GM12892 (cell line): ENCODE measurements at places on chromosomes 16 and 17.

DNA sequence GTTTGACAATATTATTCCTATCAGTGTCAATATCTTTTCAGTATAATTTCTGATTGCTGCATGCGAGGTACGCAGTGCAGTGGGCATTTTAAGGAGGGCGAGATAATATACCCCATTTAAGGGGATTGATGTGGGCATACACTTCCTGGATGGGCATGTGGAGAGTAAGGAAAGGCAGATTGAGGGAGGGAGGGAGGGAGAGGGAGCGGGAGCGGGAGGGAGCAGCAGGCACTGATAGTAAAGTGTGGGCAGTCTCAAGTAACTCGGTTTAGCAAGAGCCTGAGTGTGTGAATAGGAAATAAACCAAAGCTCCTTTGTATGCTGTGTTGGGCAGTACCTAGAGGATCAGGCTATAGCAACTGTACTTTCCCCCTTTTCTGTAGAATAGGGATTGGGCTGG lies 5.1 kb downstream of the BPTF start:
- DNase-seq: no peak

DNA sequence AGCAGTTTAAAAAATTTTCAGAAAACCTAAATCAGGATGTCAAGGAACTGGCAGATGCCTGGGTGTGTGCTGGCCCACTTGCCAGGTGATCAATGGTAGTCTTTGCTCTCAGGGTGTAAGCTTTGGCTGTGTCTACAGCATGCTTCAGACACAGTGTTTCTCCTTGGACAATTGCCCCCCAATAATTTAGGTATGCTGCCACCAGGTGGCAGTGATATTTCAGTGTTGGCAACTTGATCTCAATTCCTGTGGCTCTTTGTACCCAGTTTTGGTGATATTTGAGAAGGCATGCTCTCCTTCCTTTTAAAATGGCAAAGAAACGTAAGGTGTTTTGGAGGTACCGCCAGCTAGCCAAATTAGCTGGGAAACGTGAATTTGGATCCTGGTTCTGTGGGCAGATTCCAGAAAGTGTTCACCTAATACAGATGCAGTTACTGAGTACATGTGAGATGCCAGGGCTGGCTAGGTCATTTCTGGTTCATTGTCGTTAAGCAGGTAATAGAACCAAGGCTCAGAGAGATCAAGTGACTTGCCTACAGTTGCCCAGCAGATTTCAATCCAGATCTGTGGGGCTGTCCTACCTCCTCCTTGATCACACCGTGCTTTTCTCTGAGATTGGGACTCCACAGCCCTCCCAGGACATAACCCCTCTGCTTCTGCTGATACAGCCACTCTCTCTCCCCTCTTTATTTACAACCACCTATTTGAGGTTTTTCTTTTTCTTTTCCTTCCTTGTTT lies 155.6 kb upstream of the PLCG2 start:
- no peak for DNase-seq

- no peak for DNase-seq
Observed at GRCh38 chr17:76789235-76789788, 51.4 kb downstream of the MFSD11 start.

GRCh38 chr16:29148867-29149272 lies 164.0 kb downstream of the LAT start:
- DNase-seq: no peak

- DNase-seq: no peak
Observed at GRCh38 chr16:5653789-5654188, 556.2 kb upstream of the EEF2KMT start.

DNA sequence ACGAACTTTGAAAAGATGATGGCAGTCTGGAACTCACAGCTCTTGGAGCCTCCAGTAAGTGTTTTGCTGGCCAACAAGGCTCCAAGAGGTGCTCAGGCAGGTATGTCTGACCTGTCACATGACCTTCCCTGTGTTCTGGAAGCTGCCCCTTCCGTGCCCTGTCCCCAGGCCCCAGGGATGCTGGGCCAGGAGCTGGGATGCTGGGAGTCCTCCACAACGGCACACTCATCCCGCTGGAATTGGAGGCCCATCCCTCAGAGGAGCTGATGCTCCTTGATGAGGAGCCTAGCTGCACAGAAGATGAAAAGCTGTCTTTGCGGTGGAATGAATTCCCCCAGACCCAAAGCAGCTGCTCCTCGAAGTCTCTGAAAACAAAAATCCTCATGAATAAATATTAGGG lies 47.8 kb downstream of the HOXB1 start:
- no peak for DNase-seq

DNA sequence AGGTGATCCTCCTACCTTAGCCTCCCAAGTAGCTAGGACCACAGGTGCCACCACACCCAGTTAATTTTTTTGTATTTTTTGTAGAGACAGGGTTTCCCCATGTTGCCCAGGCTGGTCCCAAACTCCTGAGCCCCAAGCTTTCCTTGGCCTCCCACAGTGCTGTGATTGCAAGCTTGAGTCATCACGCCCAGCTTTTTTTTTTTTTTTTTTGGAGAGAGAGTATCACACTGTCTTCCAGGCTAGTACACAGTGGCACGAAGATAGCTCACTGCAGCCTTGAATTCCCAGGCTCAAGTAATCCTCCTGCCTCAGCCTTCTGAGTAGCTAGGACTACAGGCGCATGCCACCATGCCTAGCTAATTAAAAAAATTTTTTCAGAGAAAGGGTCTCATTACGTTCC lies 27.2 kb downstream of the HEATR9 start:
- no peak for DNase-seq

DNA sequence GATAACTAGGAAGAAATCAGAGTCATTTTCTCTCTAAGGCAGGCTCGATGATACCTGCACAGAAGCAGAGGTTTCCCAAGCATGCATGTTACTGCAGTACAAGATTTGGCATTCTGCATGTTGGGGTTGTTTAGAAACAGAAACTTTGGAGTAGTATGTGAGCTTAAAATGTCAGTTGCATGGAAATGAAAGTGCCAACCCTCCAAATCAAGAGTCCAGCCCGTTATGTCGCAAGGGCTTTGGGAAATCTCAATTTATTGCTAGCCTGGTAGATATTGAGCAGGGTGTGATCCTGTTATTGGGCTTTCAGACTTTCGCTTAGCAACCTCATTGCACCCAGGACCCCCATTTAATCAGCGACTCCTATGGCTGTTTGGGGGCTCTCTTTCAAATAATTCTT lies 490.8 kb downstream of the MAF start:
- DNase-seq: no peak

GRCh38 chr16:78448658-78449271 lies 349.3 kb downstream of the WWOX start:
- DNase-seq: no peak

- no peak for DNase-seq
Observed at GRCh38 chr16:67710607-67711006, 8.5 kb downstream of the GFOD2 start.

- DNase-seq: no peak
Observed at GRCh38 chr16:27324851-27325301, 11.1 kb downstream of the IL4R start.

GRCh38 chr17:50171371-50172071 lies 5.7 kb downstream of the SGCA start:
- DNase-seq: no peak

DNA sequence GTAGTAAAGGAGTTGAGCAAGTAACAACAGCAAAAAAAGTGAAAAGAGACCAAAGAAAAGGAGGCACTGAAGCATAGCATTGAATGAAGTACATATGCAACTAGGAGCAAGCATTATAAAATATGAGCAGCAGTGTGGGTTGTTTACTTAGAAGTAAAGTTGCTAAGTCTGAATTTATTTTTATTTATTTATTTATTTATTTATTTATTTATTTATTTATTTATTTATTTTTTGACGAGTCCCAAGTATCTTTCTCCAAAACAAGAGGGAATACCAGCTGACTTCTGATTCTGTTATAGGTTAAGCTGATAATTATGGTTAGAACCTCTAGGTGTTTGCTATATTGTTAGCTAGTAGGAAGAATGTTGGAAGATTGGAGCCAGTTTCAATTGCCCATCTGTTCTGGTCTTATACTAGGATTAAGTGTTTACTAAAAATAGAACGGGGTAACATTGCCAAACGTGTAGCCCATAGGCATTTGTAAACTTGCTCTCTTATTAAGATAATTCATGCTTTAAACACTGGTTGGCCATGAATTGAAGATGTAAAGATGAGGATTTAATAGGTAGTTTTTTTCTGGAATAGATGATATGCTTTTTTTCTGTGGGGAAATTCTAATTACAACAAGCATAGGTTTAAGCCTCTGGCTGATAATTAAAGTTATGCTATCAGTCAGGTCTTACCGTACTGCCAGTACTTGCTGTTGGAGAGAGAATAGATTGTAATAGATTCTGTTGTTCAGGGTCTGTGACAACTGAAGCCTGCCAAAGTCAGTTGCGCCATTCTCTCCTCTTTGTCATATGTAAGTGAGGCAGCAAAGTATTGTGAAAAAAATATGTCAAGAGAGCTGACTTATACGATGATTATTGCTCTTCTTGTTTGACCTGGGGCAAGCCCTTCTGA lies 66.7 kb downstream of the PPM1E start:
- DNase-seq: no peak

DNA sequence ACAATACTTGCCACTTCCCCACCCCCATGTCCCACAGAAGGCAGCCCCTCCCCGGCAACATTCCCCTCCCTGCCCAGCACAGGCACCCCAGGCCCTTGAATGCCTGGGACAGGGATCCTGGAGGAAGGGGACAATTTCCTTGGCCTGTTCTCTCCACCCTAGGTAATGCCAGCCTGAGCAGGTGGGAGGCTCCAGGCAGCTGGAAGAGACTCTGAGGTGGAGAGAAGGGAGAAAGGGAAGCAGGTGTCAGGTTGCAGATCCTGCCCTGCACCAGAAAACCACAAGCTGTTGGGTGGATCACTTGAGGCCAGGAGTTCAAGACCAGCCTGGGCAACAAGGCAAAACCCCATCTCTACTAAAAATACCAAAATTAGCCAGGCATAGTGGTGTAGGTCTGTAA lies 8.9 kb downstream of the MPP2 start:
- DNase-seq: no peak

DNA sequence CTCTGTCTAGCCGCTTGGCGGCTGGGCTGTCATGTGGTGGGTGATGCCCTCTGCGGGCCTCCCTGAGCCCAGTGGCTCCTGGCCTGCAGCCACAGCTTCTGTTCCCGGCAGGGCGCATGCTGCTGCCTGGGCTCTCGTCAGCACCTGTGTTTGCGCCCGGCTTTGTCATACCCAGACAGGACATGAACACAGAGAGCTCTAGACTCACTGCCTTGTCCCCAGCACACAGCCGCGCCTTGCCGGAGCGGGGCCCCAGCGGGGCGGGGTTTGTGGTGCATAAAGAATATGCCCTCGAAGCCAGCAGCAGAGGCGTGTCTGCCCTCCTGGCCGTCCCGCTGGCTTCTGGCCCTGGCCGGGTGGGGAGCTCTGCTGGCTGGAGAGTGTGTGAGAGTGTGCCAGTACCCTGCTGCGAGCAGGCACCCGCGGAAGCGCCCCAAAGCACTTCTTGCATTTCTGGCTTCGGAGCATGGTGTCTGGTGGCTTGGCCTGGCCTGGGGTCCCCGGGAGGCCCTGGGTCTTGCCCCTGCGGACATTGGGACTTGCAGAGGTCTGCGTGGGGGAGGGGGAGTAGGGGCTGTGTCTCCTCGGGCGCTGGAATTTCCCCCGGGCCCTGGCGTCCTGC lies 14.4 kb downstream of the ASPSCR1 start:
- DNase-seq: no peak

DNA sequence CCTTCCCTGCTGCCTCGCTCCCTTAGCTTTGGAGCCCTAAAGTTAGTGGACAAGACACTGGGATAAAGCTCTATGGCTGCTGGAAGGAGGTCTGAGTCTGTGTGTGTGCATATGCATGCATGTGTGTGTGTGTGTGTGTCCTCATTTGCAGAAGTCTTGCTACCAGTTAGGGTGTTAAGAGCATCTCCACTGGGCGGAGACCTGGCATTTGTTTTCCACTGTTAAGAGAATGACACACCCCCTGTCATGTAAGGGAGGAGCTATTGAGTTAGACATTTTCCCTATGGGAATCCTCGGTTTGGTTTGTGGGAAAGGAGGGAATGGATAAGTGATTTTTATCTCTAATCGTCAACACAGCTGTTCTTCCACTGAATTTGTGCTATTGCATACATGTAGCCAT lies 24.8 kb upstream of the ARHGAP23 start:
- no peak for DNase-seq

DNA sequence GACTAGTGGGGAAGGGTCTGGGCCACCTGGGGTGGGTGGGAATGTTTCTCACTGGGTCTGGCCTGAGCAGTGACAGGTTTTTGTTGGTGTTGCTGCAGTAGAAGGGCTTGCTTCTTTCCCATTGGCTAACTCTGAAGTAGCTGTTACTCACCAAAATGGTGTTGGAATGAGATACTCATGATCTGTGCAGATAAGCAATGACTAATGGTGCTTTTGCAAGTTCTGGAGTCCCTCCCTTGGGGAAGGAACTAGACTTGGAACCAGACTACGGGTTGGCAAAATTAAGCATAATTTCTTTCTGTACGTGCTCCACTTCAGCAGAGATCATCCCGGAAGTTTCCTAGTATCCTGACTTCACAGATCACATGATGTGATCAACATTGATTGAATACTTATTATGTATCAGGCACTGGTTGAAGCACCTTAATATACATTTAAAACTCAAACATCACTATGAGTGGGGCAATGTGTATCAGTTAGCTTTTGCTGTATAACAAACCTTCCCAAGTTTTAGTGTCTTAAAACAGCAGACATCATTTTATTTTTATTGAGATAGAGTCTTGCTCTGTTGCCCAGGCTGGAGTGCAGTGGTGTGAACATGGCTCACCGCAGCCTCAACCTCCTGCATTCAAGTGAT lies 30.1 kb downstream of the CHP2 start:
- DNase-seq: no peak

DNA sequence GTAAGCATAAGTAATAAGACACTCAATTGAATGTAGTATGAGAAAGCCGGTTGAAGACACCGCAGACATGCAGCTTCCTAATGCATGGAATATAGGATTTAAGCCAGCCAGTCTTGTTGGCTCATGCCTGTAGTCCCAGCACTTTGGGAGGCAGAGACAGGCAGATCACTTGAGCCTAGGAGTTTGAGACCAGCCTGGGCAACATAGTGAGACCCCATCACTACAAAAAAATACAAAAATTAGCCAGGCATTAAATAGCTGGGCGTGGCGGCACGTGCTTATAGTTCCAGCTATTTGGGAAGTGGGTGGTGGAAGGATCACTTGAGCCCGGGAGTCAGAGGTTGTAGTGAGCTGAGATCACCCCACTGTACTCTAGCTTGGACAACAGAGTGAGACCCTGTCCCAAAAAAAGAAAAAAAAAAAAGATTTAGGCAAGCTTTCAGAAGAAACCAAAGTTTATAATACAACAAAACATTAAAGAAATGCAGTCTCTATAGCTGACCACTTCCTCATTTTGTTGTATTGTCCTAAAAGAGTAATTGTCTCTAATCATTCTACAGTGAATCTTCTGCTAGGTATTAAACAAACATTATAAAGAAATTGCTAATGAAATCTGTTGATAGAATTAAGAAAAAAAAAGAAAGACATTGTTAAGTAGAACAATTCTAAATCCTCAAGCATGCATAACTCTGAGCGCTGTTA lies 68.6 kb upstream of the KIFC3 start:
- DNase-seq: no peak
